GM03348 (cell line): ENCODE measurements at places on chromosomes 13 and 19.

DNA sequence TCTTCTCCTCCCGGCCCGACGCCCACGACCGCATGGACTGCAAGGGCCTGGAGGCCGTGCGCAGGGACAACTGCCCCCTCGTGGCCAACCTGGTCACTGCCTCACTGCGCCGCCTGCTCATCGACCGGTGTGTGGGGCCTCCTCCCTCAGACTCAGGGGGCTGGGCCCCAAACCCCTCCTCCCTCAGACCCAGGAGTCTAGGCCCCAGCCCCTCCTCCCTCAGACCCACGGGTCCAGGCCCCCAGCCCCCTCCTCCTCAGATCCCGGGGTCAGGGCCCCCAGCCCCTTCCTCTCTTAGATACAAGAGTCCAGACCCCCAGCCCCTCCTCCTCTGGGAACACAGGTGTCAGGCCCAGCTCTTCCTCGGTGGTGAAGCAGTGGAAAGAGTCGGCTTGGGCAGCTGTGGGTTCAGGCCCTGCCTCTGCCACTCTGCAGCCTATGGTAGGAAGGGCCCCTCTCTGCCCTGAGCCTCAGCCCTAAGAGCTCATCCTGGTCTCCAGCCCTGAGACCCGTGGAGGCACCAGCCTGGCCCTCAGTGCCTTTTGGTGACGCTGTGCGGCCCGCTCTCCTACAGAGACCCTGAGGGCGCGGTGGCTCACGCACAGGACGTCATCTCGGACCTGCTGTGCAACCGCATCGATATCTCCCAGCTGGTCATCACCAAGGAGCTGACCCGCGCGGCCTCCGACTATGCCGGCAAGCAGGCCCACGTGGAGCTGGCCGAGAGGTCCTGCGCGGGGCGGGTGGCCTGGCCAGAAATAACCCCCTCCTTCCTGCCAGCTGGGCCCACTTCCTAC is 3.7 kb upstream of the SPIB start:
- peak; percentile 88 for DNase-seq

DNA sequence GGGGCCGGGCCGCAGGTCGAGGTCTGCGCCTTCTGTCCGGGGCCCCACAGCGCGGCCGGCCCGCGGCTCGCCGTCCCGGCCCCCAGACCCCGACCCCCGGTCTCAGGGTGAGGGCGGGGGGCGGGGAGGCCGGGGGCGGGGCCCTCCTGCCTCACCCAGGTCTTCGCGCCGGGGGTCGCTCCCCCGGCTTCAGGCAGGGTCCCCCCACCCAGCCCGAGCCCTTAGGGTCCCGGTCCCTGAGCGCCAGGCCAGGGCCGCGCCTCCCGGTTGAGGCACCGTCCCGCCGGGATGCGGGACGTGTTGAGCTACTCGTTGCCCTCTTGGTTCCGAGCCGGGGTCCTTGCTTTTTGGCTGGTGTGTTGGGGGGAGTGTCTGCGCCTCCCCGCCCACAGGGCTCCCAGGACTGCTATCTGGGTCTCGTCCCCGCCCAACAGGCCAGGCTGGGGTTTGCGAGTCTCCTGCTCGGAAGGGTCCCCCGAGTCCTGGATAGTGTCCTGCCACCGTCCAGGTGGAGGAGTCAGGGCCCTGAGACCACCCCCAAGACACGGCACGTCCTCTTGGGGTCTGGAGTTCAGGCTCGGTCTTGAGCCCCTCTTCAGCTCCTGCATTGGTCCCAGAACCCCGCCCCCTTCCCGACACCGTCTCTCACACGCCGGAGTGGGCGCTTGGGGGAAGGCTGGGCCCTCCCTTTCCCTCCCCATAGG is 452 bp downstream of the PIAS4 start:
- DNase-seq = peak; percentile 61

GRCh38 chr19:2188708-2189385 is 25.1 kb downstream of the DOT1L start:
- DNase-seq = no peak

DNA sequence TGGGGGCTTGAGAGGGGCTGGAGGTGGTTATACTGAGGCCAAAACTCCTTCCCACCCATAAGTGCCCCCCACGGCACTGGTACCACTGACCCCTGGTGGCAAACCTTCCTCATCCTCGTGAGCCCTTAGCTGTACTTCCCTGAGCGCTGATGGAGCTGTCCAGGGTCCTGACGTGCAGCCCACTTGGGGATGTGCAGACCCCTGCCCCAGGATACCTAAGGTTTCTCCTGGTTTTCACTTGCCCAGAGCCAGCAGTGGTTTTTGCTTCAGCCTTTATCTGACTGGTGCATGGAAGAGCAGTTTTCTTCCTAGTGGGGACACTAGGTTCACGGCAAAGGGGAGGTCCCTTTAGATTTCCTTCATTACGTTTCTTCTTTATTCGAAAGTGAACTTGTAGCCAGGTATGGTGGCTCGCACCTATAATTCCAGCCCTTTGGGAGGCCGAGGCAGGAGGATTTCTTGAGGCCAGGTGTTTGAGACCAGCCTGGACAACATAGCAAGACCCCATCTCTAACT is 28.7 kb upstream of the KCTD15 start:
- peak; percentile 46 for DNase-seq

- peak; percentile 56 for DNase-seq
Measured at GRCh38 chr19:7516333-7516732, 430 bp downstream of the ZNF358 start.

GRCh38 chr19:33953592-33953991 is 156.9 kb downstream of the KCTD15 start:
- no peak for DNase-seq

GRCh38 chr13:32474999-32475792 is 47.3 kb upstream of the N4BP2L1 start:
- DNase-seq = no peak

- peak; percentile 36 for DNase-seq
Measured at GRCh38 chr19:35898499-35898809, 1.9 kb downstream of the NFKBID start.

- no peak for DNase-seq
Measured at GRCh38 chr13:39259371-39260140, 221.3 kb downstream of the NHLRC3 start.
